OCI-LY7 (cell line): ENCODE measurements at places on chromosomes 4 and X. TPM values are rescaled to one million over a fixed set of nuclear protein-coding genes. Genes with fewer than 3 reads are reported as not detected.

- no peak for DNase-seq
These were observed 79.4 kb downstream of the MSL3 start for GRCh38 chrX:11837437-11837836.

- no peak for DNase-seq
These were observed 45.8 kb upstream of the FBXW7 start for GRCh38 chr4:152581536-152582160.

TSPYL2 gene
- total RNA-seq: 21.7 and 24.6 TPM in 2 replicates

GRCh38 chr4:89665662-89666061 is 171.3 kb downstream of the SNCA start:
- no peak for DNase-seq

DNA sequence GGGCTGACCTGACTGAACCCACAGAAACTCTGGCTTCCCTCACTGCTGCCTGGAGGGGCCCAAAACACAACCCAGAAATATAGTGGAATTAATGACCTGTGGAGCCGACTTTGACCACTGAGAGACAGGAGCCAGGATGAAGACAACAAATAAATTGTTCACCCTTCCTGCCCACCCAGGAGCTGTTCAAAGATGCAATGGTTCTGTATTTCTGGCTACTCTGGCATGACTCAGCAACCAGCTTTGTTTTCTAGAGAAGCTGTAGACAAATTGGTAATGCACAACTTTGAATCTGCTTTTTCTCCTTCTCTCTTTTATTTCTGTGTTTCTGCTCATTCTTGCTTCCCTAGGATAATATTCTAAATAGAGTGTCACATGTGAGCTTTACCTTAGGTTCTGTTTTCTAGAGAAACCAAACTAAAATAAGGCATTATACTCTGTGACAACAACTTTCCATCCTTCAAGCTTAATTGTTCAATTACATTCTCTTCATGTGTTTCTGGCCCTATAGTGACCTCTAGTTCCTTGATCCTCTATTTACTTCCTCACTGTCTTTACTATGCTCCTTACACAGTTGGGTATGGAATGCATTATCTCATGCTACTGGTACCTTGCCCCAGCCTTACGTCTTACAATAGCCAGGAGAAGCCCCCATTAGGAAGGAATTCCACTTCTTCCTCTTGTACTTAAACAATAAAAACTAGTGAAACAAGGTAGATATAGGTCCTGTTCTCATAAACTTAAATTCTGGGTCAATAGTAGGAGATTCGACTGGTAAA is 6.5 kb upstream of the PRKG2 start:
- no peak for DNase-seq

DNA sequence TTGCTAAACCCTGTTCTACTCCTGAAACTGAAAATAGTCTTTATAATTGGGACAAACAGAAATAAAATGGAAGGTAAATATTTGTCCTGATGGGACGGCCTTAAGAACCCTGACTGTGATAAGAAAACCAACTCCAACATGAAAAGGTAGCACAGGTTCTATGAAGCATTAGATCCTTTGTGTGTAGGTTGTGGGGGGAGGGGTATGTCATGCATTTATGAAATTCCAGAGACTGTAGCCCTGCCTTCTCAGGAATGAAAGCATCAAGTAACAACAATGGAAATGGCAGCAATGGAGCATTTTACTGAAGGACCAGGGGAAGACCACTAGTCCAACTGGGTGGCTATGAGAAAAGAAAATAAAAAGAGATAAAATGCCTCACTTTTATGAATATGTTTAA is 23.9 kb downstream of the CXXC4 start:
- DNase-seq: no peak

- DNase-seq: no peak
These were observed 1.8 kb downstream of the SEPTIN6 start for GRCh38 chrX:119690921-119691716.

IL2 gene
- not detected in 2 replicates for total RNA-seq

DNA sequence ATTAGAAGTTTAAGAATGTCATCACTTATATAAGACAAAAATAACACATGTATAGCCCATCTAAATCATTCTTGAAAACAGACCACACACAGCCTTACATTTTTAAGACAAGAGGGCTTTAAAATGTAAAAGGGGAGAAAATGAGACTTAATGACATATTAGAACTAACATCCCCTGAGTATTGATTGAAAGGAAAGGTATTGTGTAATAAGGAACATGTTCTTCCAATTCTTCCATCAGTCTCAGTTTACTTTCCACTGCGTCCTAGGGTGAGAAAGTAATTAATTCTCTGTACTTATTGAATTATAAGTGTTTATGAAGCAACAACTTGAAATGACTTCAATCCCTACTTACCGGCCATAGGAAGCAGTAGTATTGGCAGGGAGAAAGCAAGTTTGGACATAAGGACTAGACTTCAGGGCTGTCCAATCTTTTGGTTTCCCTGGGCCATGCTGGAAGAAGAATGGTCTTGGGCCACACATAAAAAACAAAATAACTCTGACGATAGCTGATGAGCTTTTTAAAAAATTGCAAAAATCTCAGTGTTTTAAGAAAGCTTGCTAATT is 202.7 kb upstream of the SPRY1 start:
- no peak for DNase-seq

MXD4 gene
- total RNA-seq: 10.4 and 11.6 TPM in 2 replicates

ARAP2 gene
- 6.6 and 6.9 TPM in 2 replicates for total RNA-seq

TLL1 gene
- total RNA-seq: 2.9 and 3.9 TPM in 2 replicates

DNA sequence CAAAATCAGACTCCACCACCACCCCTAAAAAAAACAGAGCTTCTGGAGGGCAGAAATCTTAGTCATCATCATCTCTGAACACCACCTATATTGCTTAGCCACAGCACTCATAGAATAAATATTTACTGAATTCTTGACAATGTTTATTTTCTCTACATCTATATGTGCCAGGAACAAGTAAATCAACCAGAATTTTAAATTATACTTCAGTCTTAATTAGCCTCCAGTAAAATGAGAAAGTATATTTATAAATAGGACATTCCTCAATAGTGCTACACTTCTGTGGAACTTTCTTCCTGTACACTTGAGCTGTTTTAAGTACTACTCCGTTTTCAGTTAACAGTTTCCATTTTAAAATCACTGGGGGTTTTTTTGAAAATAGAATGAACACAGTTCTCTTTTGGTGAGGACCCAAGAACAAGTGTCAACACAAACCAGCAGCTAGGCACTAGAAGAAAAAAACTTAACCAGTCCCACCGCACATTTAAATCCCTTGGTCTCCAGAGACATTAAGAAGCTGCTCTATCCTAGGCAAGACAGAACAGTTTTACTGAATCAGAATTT is 25.5 kb downstream of the SMIM14 start:
- no peak for DNase-seq

- DNase-seq: no peak
These were observed 82.8 kb upstream of the LIMCH1 start for GRCh38 chr4:41455206-41455605.

TXK gene
- 0.11 and 0.41 TPM in 2 replicates for total RNA-seq

CT55 gene
- not detected in 2 replicates for total RNA-seq

- peak; percentile 45 for DNase-seq
These were observed 7.0 kb upstream of the ATP6AP2 start for GRCh38 chrX:40573763-40574162.

DNA sequence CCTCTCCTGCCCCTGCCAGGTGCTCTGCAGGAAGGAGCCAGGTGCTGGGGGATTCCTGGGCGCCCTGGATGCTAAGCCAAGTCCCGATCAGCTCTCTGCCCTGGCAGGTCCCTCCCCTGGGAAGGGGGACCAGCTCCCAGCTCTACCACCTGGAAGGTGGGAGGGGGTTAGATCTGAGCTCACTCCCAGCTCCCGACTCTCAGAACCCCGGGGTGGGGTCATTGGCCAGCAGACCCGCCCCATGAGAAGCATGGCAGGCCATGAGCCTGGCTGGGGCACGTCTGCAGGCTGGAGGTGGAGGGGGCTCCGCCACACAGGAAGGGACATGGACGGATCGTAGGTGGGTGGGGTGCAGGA is 83.4 kb upstream of the NKX1-1 start:
- no peak for DNase-seq

DNA sequence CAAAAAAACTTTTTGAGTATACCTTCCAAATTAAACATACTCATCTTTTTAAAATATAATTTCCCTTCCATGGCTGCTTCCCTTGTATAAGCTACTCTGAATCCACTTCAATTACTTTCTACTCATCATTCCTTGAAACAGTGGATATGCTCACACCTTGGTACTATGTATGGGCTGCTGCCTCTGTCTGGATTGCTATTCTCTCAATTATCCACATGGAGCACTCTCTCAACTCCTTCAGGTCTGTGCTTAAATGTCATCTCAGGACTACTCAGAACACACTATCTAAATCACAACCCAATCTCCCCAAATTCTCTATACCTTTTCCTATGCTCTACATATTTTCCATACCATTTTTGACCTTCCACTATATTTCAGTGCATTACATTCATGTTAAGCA is 898.9 kb upstream of the EPHA5 start:
- DNase-seq: no peak

ZCCHC12 gene
- not detected in 2 replicates for total RNA-seq
